ENCODE measurements at places on chromosomes 6 and 20.

DNA sequence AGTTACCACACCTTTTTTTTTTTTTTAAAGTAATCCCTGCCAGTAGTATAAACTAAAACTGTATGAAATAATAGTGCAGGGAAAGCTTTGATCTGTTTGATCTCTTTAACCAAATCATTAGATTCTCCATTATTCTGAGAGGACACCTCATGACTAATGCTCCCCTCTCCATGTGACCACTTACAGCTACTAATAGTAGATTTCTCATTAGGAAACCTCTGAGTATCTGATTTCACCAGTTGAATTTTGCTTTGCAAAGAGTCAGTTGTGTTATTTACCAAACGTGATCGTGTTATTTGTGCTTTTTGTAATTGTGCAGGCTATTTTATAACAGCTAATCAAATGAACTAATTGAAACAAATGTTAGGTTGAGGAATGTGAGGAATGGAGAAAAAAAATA, 12.5 kb downstream of the CASP8AP2 start:
- no peak for DNase-seq

- no peak for DNase-seq
Observed at GRCh38 chr6:157236040-157236725, 87.1 kb downstream of the TMEM242 start.

DNA sequence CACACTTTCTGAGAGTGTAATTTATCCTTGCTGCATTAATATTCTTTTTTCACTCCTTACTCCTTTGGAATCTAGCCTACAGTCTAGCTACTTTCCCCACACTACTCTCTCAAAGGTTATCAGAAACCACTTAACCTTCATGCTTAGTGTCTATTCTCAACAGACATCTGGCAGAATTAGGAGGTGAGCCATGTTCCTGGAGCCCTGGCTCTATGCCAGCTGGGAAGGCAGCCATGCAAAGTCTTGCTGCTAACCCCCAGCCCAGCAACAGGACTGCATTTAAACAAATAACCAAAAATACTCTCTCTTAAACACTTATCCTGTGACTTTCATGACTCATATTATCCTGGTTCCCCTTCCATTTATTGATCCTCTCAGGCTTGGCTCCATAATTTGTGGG, 260.2 kb downstream of the BCKDHB start:
- peak; percentile 55 for DNase-seq

DNA sequence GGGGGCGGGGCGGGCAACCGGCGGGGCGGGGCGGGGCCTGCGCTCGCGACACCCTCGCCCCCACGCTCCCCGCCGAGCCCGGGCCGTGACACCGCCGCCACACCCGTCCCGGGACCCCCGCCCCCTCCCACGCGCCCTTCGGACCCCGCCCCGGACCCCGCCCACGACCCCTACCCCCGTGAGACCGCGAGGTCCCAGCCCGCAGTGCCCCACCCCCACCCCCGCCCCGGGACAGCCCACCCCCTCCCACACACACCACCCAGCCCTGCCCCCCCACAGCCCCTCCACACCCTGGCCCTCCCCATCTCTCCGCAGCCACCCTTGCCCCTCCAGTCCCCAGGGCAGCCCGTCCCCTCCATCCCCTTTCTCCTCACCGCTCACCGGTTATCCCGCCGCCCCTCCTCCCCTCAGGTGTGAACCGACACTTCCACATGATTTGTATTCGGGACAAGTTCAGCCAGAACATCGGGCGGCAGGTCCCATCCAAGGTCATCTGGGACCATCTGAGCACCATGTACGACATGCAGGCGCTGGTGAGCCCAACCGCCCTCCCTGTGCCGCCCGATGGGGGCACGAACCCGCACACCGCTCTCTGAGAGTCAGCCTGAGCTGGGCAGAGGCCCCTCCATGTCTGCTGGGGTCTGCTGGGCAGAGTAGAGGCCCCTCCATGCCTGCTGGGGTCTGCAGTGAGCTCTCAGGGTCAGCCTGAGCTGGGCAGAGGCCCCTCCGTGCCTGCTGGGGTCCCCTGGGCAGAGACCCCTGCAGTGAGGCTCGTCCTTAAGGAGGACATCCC, 622 bp downstream of the MRGBP start:
- DNase-seq: no peak

DNA sequence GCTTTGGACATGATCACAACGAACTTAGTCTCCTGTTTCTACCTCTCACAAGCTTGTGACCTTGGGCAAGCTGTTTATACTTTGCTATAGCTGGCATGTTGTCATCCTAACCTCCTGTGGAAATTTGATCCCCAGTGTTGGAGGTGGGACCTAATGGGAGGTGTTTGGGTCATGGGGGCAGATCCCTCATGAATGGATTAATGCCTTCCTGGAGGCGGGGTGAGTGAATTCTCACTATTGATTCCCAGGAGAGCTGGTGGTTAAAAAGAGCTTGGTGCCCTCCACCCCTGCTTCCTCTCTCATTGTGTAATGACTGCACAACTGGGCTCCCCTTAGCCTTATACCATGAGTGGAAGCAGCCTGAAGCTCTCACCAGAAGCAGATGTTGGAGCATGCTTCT, 228.9 kb downstream of the HIVEP2 start:
- DNase-seq: no peak

GRCh38 chr6:116408491-116408890, 37.7 kb downstream of the DSE start:
- no peak for DNase-seq

DNA sequence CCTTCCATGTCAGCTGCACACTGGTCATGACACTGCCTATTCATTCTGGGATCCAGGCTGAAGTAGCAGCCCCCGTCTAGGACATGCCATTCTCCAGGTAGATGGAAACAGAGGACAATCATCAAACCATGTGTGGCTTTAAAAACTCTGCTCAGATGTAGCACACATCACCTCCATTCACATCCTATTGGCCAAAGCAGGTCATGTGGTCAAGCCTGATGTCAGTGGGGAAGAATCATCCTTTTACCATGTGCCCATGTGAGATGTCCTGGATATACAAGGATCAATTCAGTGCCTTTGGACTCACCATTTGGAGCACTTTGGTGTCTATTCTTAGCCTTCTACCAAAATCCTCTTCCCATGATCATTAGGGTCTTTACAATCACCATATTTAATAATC, 99.5 kb downstream of the CDC5L start:
- no peak for DNase-seq

GRCh38 chr20:38927902-38928578, 1.8 kb downstream of the FAM83D start:
- DNase-seq: no peak

DNA sequence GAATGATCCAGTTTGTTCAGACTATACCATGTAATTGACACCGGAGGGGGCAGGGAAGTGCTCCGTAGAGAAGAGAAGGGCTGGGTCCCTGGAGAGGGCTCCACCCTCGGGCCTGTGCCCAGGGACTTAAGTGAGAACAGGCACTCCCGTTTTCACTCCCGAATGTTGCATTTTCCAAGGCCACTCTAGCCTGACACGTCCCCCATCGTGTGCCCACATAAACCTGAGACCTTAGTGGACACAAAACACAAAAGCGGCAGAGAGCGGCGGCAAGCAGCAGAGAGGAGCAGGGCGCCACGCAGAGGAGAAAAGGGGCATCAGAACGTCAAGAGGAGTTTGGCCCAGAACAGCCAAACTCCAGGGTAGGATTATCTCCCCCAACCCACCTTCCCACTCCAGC, 1405.1 kb downstream of the GRIK2 start:
- no peak for DNase-seq

- no peak for DNase-seq
Observed at GRCh38 chr20:23856736-23857135, 22.8 kb downstream of the CST5 start.

DNA sequence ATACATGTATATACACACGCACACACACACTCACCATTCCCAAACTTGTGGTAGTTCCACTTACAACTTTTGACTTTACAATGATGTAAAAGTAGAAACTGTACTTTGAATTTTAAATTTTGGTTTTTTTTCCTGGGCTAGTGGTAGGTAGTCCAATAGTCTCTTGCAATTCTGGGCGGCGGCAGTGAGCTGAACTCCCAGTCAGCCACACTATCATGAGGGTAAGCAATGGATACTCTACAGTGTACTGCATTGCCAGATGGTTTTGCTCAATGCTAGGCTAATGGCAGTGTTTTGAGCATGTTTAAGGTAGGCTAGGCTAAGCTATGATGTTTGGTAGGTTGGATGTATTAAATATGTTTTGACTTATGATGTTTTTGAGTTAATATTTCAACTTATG, 136.2 kb upstream of the GPR6 start:
- DNase-seq: no peak

DNA sequence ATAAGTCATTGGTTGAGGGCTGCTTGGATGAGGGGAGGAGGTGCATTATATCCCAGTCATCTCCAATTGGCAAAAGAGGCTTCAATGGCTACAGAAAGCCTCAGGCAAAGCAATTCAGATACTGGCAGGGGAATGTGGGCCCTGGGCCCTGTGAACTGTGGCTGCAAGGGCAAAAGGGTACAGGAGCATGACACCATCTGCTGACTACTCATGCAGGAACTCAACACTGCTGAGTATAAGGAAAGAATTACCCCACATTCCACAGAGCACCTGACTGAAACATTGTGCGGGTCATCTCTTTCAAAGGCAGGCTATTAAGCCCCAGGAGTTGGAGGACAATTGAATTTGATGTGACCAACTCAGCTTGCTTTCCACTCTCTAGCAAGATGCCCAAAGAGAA, 92.1 kb upstream of the SPTLC3 start:
- no peak for DNase-seq

DNA sequence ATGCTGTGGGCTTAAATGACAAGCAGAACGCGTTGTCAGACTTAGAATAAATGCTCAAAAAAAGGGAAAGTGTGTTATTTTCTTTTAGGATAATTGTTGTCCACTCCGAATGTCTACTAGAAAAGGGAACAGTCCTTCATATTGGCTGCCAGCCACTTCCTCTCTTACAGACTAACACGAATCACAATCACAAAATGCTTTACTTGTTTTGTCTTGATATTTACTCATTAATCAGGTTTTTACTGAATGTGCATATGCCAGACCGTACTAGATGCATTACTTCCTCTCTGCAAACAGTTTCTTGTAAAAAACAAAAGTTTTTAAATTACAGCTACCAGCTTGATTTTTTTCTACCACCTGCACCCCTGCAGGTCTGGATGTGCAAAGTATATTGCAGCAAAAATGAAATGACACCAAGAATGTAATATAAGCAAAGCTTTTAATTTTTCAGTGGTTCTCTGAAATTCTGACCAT, 821 bp downstream of the DHX35 start:
- DNase-seq: no peak

GRCh38 chr6:43386492-43386891, 17.0 kb upstream of the ZNF318 start:
- DNase-seq: peak; percentile 52

GRCh38 chr6:26240157-26241032, 124.6 kb upstream of the BTN3A2 start:
- peak; percentile 59 for DNase-seq

GRCh38 chr6:12709116-12709515, 7.5 kb upstream of the PHACTR1 start:
- DNase-seq: no peak

GRCh38 chr20:16387666-16388065, 185.6 kb downstream of the KIF16B start:
- DNase-seq: no peak

DNA sequence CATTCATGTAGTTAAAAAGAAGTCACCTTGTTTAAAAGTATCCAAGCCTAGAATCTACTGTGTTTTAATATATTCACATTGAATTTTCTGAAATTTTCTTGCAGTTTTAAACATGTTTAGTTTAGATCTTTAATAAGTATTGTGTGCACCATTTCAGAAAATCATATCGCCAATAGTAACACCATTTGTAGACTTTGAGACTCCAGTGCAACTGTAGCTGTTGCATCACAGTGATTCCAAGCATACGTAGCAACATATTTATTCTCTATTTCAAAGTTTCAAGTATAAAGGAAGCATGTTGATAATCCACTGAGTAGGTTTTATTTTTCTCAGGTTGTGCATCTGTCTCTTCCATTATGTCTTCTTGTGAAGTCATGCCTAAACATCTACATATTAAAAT, 46.4 kb downstream of the HMGN3 start:
- no peak for DNase-seq

- DNase-seq: no peak
Observed at GRCh38 chr6:115004204-115004603, 661.4 kb upstream of the HS3ST5 start.

DNA sequence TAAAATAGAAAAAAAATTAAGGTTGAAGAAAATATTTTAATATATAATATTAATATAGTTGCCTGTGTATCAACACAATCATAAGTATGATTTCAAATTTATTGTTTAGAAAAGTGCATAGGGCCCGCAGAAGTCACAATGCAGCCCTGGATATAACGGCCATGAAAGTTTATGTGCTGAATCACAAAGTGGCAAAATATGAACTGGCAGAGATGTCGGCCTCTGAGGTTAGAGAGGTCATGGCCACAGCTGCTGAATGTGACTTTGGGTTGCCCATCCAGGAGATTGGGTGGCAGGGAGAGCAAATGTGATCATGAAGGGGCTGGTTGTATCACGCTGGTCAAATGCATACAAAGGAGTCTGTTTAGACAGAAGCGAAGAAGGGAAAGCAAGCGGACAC, 35.7 kb downstream of the COL11A2 start:
- DNase-seq: no peak

DNA sequence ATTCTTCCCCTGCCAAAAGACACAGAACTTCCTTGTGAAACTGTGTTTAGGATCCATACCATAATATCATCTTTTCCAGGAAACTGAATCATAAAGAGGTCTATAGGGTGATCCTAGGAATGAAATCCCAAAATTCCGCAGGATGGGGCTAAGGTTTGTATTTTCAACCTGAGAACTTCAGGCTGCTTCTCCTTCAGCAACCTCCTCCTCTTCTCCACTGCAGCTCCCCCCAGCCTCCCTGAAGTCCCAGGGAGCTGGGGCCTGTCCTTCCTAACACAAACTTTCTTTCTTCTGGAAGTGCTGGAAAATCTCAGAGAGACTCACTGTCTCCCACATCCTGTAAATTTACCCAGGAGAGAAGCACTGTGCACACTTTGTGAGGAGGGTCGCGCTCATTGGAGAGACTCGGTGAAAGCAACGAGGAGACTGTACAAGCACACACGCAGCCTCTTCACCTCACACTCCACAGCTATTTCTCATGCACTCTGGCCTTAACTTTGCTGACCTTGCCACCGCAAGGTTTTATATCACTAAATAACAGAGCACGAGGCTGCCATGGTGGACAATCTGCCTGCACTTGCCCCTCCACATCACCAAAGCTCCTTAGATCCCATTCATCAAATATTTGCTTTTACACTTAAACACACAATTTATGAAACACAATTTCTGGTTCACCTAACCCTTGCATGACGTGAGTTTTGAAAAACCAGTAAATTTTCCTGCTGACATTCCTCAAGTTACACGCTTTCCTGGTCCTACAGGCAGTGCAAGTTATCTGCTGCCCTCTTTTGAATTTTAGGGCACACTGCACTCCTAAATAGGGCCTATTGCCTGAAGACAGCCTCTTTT, 14.3 kb downstream of the ID4 start:
- DNase-seq: peak; percentile 80

- DNase-seq: peak; percentile 51
Observed at GRCh38 chr6:45714741-45715507, 300.7 kb downstream of the CLIC5 start.

Data from SK-N-SH (cell line).